ENCODE measurements at places on chromosomes 12 and 14.

- DNase-seq: no peak
Observed at GRCh38 chr14:68230202-68230949, 410.8 kb downstream of the RAD51B start.

- peak; percentile 56 for DNase-seq
Observed at GRCh38 chr12:8609061-8609570, 3.5 kb downstream of the AICDA start.

- no peak for DNase-seq
Observed at GRCh38 chr14:76719666-76720065, 41.6 kb upstream of the VASH1 start.

DNA sequence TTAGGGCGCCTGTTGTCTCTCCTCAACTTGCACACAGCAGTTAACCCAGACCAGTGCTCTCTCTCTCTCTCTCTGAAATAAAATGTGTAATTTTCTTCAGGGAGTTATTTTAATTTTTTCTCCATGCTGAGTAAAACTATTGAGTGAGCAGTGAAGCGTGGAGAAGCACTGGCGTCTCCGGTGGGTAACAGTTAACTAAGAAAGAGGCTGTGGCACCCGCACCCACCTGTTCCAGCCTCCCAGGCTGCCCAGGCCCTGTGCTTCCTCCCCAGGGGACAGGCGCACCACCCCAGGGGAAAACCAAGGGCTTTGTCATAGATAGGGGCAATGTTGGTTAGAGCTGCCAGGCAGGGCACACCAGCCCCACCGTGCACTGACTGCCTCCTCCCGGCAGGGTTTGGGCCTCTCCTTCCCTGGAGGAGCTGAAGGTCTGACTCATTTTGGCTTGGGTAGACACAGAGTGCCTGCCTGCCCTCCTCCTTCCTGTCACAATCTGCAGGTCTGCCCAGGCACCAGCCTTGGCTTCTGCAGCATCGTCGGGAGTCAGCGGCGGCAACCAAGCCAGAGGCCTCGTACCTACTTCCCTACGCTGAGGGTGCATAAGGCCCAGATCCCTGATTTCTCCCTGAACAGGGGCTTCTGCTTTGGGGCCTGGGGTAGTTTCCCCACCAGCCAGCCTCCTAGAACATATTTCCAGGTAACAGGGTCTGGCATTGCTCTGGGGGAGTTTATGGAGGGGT, 3.9 kb downstream of the HOXC5 start:
- no peak for DNase-seq

DNA sequence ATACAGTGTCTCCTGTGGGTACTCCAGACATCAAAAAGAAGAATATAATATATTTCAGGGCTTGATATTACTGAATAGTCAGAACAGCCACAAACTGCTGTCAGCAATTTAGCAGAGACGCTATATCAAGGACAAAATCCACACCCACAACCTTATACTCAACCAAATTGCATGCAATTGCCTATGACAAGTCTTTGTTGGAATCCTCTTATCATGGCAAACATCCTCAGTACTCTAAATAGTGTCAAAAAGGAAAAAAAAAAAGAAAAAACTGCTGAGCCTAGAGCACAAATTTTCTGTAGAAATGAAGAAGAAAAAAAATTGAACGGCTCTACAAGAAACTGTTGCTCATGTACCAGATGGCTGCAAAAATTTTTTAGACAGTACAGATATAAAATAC, 485.7 kb downstream of the TMTC2 start:
- no peak for DNase-seq

- DNase-seq: peak; percentile 39
Observed at GRCh38 chr12:55955800-55956508, 9.9 kb downstream of the PMEL start.
